ENCODE measurements at places on chromosomes 11 and 22. TPM values are rescaled to one million over a fixed set of nuclear protein-coding genes. Genes with fewer than 3 reads are reported as not detected.

DNA sequence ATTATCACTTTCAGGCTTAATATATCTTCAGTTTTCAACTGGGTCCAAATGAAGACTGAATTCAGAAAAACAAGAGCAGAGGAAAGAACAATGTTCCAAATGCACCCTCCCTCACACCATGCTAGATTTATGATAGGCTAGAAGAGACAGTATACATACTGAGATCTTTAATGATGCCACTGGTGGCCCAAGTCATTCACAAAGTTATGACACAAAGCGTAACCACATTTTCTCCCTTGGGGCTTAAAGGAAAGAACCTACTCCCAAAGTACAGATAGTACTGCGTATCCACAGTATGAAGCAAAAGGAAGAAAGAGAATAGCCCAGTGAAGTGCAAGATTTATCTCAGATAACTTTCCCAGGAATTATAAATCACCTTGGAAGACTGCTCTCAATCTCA, 10.9 kb upstream of the SOX6 start:
- DNase-seq, result no peak

PHF21B gene
- not detected for total RNA-seq

GRCh38 chr11:88164806-88165585, 10.2 kb downstream of the RAB38 start:
- no peak for DNase-seq

DNA sequence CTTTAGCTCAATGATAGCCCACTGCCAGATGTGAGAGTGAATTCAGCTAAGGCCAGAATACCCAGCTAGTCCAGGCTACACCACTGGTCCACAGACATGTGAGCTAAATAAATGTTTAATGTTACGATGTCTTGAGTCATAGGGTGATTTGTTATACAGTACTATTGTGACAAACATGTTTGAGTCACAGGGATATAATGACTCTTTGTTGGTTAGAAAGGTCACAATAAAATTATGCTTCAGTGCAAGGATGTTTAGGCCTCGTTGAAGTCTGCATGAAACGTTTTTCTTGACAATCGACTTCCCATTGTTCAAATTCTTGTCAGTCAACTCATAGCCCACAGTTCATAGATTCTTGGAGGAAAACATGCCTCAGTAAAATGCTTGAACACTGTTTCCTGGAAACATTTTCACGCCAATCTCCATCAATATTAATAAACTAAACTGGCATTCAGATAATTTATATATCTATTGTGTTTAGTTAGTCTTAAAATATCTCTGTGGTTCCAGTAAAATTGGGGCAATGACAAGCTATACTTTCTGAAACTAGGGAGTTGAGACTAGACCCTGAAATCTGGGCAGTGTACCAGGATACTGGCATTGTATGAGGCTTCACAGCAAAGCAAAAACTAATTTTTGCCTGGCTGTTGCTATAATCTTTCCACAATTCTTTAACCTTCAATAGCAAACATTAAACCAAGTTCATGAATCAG, 650.8 kb upstream of the KIRREL3 start:
- DNase-seq, result peak; percentile 96

DNA sequence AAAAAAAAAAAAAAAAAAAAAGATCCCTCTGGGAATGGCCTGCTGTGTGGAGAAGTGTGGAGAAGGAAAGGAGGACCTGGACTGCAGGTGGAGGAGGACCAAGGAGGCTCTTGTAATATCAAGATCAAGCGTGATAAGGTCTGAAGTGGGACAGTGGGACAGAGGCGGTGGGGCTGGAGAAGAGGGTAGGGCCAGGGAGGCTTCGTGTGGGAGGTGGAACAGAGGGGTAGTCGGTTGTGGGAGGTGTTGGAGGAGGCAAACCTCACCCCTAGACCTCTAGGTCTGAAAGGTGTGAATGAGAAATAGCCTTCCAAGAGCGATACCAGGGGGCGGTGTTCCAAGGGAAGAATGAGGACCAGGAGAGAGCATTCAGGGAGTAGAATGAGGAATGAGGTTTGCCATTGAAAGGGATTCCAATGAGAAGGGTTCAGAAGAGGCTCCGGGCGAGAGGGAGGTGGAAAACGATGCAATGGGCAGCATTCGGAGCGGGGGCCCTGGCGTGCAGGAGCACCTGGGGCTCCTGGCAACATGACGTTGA, 44.2 kb downstream of the MCHR1 start:
- no peak for DNase-seq

- no peak for DNase-seq
Measured at GRCh38 chr11:44750551-44751465, 24.0 kb downstream of the TSPAN18 start.

GRCh38 chr11:69905611-69906452, 86.6 kb upstream of the FGF3 start:
- no peak for DNase-seq

- no peak for DNase-seq
Measured at GRCh38 chr11:128737704-128738103, 43.8 kb downstream of the FLI1 start.

- no peak for DNase-seq
Measured at GRCh38 chr22:41286639-41287091, 678 bp upstream of the RANGAP1 start.

GRCh38 chr11:21988477-21988876, 204.4 kb upstream of the ANO5 start:
- DNase-seq, result no peak

MIOX gene
- not detected for total RNA-seq

TYR gene
- not detected for total RNA-seq

GRCh38 chr11:13955971-13956421, 6.5 kb upstream of the SPON1 start:
- DNase-seq, result peak; percentile 61

GRCh38 chr11:102081313-102081712, 28.9 kb upstream of the YAP1 start:
- no peak for DNase-seq

RAC2 gene
- total RNA-seq, result 5.0 TPM

- no peak for DNase-seq
Measured at GRCh38 chr11:14361951-14362350, 3.0 kb upstream of the RRAS2 start.

OR52I2 gene
- total RNA-seq, result not detected

PDGFB gene
- 4.5 TPM for total RNA-seq

DNA sequence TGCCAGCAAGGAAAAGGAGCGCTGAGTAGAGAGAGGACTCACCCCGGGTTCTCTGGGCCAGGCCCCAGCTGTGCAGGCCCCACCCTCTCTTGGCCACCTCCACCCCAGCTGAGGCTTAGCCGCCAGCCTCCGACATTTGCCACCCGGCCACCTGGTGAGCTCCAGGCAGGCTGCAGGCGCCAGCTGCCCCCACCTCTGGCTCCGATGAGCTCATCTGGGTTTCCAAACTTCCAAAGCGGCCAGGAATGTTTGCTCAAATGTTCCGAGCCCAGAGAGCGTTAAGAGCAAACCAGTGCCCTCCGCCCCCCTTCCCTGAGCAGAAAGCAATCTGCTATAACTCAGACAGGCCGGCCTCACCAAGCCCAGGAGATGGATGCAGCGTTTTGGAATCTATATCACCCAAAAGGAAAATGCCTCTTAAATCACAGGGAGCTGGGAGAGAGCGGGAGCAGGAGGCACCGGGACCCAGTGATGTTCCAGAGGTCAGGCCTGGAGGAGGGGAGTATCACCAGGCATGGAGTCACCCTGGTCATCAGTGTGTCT, 9.1 kb upstream of the MN1 start:
- DNase-seq, result peak; percentile 41

- DNase-seq, result no peak
Measured at GRCh38 chr11:78685156-78685555, 110.5 kb upstream of the NARS2 start.

DNA sequence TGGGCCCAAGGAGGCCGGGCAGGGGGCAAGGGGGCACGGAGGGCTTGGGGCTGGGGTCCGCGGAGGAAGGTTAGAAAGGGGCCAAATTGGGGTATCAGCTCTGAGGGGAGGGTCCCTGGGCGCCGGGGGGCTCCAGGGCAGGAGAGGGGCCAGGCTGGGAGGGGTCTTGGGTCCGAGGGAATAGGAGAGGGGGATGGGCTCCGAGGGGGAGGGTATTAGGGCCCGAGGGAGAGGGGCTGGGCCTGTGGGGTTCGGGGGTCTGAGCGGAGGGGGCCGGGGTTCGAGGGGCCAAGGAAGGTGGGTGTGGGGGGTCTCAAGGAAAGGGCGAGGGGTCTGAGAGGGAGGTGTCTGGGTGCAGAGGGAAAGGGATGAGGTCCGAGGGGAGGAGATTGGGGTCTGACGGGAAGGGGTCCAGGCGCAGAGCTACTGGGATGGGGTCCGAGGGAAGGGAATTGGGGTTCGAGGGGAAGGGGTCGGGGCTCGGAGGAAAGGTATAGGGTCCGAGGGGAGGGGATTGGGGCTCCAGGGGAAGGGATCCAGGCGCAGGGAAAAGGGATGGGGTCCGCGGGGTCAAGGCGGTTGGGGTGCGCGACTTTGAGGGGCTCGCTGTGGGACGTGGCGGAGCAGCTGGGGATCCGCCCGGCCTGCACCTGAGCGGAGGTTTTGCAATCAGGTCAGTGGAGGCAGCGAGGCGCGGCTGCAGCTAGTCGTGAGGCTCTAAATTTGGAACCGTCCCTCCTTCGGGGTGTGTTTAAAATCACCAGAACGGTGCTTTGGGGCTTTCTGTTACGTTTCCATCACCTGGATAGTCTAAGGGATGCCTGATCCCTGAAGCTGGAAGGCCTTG, 728 bp downstream of the CTTN start:
- no peak for DNase-seq

DNA sequence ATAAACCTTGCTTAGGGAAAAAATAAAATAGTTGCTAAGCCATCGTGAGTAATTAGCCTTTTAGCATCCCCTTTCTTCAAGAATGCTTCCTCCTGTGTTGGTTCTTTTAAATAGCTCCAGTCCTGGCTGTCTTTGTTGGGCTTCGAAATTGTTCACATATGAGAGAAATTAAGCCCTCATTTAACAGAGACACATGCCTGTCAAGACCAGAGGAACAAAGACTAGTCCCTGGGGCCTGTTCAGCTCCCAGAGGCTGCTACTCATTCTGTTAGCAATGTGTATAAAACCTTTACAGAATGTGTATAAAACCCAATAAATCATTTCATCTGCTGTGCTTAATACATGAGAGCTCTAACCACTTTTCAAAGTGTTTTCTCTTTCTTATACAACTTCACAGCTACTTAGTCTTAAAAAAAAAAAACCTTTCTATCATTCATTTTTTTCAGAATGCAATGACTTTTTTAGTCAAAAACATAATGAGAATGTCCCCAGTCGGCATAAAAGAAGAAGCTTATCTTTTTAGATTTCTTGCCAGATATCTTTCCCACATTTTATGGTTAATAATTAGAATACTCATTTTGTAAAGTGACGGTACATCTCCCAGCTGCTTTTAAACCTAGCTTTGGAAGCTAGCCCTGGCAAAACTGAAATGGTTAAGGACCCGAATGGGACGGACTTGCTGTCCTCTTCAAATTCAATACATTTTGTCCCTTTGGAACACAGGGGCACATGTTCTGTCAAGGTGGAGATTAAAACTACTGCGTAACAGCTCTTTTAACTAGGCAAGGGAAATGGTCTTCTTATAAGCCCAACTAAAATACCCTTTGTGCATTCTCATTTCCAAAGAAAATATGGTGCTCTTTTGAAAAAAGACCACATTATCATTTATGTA, 186.1 kb downstream of the SOX6 start:
- no peak for DNase-seq

DNA sequence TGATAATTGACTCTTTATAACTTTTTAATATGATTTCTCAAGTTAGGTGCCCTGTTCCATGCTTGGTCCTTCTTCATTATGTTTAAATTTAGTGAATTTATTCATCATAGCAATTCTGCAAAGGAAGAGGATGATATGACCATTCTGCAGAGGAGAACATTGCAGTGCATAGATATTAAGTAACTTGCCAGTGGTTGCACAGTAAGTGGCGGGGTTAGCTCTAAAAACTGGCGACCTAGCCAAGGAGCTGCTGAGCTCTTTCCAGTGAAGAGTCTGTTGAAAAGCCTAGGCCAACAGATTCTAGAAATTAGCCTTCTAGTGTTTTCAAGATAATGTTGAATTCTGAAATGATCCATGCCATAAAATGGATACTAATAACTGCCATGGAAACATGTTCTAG, 4.6 kb downstream of the EWSR1 start:
- DNase-seq, result no peak

DNA sequence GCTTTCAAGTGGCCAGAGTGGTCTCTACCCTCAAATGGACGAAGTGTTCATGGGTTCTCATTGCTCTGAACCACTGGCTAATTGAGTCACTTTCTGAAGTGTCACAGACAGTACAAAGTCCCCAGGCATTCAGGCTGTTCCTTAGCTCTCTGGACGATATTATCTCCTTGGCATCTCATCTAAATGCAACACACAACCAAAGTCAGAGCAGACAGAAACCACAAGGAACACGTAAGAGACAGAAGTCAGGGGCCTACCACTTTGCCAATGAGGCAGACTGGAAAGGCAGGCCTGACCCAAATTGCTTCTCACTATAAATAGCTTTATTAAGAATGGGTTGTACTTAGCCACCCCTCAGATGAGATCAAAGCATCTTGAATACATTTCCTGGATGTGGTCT, 29.0 kb upstream of the LDLRAD3 start:
- DNase-seq, result peak; percentile 59

GRCh38 chr11:35664977-35665441, 2.4 kb downstream of the TRIM44 start:
- DNase-seq, result peak; percentile 59

GRCh38 chr11:66126808-66127555, 56.9 kb downstream of the PACS1 start:
- no peak for DNase-seq

- DNase-seq, result no peak
Measured at GRCh38 chr11:46480909-46481308, 89.3 kb upstream of the CHRM4 start.

TRIM6 gene
- 24.7 TPM for total RNA-seq

DNA sequence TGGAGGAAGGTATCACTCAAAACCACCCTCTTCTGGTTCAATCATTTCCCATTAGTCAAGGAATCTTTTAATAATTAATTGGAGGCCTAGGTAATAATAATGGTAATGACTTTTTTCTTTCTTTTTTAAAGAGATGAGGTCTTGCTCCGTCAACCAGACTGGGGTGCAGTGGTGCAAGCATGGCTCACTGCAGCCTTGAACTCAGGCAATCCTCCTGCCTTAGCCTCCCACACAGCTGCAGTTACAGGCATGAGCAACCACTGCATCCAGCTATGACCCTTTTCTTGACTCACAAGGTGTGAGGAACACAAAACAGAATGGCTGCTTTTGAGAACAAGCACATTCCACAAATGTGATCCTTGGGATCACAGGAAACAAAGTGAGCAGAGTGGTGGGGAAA, 3.6 kb downstream of the POLDIP3 start:
- no peak for DNase-seq

DERL3 gene
- total RNA-seq, result 0.49 TPM

CDC42EP2 gene
- total RNA-seq, result 1.6 TPM

DNA sequence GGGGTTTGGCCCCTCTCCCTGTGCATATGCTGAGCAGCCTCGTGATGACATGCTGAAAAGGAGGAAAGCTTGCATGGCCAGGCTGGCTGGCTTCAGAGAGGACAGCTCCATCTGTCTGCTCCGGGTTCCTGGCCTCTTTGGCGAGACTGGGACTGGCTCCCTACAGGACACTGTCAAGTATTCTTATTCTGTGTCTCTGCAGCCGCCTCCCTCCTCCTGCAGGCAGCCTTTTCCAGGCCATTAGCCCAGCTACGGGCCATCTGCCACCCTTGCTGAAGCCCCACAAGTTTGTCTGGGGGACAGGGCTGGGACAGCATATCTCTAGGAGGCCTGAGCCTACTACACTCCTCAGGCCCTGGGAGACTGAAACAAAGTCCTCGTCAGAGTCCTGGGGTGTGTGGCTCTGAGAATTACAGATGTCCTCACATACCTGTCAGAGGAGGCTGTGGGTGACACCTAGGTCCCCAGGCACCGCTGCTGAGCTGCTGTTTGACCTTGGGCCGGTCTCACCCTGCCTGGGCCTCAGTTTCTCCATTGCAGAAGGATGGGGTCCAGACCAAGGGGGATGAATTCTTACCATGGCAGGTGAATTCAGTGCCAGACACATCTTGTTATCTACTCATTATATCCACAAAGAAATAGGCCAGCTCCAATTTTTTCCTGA, 11.0 kb downstream of the MRGPRG start:
- no peak for DNase-seq

All from M059J (cell line).